ENCODE measurements at places on chromosomes 4 and X.

GRCh38 chrX:39755143-39756032 is 342.4 kb downstream of the BCOR start:
- DNase-seq = peak; percentile 93

- no peak for DNase-seq
Measured at GRCh38 chr4:94665500-94666404, 92.0 kb upstream of the BMPR1B start.

GRCh38 chr4:152164561-152164960 is 371.3 kb downstream of the FBXW7 start:
- no peak for DNase-seq

DNA sequence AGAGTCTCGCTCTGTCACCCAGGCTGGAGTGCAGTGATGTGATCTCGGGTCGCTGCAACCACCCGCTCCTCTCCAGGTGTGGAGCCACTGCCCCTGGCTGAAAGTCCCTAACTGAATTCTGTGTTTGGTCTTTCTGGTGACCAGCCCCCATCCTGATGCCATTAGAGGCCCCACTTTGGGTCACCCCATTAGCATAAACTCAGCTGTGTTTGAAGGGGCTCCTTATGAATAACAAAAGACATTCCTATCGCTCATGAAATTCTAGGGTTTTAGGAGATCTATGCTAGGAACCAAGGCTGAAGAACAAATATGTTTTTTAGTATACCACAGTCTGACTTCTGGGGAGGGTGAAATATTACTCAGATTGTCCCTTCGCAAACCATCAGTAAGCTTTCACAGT is 652.9 kb downstream of the ADGRL3 start:
- DNase-seq = no peak

GRCh38 chr4:100290585-100290984 is 100.3 kb upstream of the DDIT4L start:
- DNase-seq = no peak

DNA sequence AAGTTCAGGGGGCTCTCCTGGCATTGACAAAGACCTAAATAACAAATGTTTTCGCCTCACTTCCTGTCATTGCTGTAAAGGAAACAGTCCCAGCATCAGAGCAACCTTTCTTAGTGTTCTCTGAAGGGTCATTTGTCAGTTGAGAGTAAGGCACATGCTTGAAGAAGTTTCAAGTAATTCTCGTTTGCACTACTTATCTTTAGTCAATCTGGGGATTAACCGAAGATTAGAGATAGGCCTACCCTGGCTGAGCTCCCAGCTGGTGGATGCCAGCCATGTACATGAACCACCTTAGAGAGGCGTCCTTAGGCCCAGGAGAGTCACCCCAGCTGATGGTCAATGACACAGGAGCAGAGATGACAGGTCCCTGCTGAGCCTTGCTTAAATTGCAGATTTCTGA is 189.9 kb upstream of the PGRMC2 start:
- DNase-seq = no peak

DNA sequence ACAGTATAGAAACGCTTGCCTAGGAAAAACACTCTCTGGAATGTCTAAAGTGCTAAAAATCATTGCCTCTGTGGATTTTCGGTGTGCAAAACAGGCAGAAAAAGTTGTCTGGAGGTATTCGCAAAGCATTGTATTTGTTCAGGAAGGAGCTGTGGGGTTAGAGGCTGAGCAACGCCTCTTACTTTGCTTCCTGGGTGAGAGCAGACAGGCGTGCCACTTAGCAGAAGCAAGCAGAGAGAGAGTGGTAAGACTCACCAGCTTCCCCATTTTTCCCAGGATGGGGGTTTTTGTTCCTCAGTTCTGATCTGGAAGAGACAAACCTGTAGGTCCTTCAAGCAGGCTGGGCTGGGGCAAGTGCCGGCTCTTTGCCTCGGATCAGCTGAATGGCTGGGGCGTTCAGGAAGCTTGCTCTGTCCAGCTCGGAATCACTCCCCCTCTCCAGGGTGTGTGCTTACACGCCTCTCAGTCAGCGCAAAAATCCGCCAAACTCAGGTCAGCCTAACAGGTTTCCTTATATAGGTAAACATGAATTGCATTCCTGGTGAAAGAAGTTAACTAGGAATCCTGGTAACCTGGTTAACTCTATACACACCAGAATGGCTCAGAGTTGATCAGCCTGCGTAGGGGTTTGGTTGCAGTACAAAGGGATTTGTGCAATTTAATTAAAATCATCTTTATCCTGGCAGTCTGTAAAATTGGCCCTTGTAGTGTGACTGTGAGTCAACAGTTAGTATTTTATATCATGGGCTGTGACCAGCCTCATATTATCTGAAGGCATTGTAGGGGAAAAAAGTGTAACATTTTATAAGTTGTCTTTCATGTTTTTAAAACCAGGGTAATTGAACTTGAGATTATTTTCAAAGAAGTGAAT is 213.1 kb upstream of the MID1 start:
- peak; percentile 75 for DNase-seq

GRCh38 chr4:36325926-36326325 is 44.5 kb downstream of the DTHD1 start:
- no peak for DNase-seq

- no peak for DNase-seq
Measured at GRCh38 chr4:14299166-14299565, 671.6 kb upstream of the BOD1L1 start.

DNA sequence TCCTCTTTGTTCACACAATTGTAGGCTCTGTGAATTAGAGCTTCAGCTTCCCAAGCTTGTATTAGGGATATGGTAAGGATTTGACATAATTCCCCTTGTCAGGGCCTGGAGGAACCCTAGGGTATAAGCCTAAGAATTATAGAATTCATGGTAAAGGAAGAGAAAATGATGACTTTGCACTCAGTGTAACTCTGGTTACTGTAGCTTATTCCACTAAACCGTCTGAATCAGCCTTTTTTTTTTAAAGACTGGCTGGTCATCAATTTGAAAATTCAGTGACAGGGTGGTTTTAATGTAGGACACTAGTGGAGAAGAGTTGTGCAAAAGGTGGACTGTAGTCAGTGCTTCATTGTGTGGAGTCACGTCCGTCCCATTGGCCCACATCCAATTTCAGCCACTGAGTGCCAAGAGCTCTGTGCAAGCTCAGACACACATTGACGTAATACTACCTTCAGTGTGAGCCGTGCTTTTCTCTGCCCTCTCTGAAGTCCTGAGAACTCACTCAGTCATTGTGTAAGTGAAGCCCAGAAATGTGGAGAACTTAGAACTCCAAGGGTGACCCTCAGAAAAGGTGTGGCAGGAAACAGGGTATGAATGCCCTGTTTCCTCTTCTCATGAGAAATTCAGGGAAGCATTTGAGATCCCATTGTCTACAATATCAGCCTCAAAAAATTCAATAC is 449.8 kb downstream of the C4orf33 start:
- DNase-seq = peak; percentile 39

DNA sequence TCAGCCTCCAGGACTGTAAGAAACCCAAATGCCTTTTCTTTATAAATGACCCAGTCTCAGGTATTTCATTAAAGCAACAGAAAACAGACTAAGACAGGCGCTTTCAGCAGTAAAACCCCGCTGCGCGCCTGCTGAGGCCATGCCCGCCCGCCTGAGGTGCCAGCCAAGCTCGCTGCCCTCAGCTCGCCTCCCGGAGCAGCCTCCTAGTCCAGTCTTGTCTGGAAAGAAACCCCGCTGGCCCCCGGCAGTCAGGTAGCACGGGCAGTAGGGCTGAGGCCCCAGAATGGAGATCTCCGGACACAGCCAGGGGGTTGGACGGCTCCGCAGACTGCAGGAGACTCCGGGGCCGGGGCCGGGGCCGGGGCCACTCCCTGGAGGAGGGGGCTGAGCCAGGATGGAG is 31.7 kb downstream of the ZFYVE28 start:
- no peak for DNase-seq

- DNase-seq = no peak
Measured at GRCh38 chrX:47608130-47608810, 11.4 kb downstream of the SYN1 start.

DNA sequence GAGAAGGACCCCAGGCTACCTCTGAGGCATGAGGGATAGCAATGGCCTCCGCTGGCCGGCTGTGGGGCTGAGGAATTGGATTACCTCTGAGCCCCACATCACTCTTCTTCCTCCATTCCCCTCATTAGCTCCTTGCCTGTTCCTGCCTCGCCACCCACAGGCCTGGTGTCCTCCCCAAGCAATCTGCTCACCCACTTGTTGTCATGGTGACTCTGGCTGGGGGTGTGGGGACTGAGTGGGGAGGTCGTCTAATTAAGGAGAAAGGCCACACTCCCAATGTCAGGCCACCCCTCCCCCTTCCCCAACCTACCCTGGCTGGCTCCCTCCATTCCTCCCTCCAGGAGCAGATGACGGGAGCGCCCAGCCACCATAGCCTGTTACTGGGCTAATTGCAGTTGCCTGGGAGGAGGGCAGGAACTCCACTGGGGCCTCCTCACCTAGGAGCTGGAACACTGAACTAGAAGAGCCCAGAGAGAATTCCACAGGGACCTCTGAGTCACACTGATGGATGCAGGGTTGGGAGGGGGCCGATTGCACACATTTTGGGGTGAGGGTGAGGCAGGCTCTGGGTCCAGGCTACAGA is 20.7 kb downstream of the NALF2 start:
- DNase-seq = no peak

GRCh38 chrX:13533726-13534125 is 35.7 kb upstream of the EGFL6 start:
- DNase-seq = no peak
